ENCODE measurements at places on chromosomes 4 and X.

- DNase-seq: no peak
Observed at GRCh38 chrX:10631416-10632145, 11.2 kb upstream of the MID1 start.

- DNase-seq: no peak
Observed at GRCh38 chr4:38075370-38076152, 115.4 kb downstream of the PTTG2 start.

DNA sequence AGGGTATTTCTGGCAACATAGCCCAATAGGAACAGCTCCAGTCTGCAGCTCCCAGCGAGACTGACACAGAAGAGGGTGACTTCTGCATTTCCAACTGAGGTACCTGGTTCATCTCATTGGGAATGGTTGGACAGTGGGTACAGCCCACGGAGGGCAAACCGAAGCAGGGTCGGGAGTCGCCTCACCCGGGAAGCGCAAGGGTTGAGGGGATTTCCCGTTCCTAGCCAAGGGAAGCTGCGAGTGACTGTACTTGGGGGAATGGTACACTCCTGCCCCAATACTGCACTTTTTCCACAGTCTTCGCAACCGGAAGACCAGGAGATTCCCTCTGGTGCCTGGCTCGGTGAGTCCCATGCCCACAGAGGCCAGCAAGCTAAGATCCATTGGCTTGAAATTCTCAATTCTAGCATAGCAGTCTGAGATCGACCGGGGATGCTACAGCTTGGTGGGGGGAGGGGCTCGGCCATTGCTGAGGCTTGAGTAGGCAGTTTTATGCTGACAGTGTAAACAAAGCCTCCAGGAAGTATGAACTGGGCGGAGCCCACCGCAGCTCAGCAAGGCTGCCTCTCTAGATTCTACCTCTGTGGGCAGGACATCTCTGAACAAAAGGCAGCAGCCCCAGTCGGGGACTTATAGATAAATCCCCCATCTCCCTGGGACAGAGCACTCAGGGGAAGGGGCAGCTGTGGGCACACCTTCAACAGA is 14.0 kb upstream of the ADAD1 start:
- no peak for DNase-seq

DNA sequence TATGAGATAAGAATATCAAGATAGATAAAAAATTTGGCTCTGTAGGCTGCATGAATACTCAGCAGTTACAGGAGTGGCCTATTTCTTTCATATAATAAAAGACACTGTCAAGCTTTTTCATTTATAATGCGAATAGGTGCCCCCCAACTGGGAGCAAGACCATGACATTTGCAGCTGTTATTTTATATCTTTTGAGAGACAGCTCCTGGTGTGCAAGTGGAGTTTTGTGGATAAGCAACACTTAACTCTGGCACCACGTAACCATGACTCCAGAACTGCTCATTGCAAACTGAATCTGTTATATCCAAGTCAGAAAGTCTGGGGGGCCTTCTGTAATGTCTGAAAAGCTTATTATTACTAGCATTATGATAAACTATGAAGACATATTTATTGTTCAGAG is 1372.4 kb downstream of the C4orf33 start:
- DNase-seq: no peak

- no peak for DNase-seq
Observed at GRCh38 chr4:153713866-153714646, 30.0 kb downstream of the TLR2 start.

- DNase-seq: no peak
Observed at GRCh38 chrX:46823481-46823880, 13.4 kb upstream of the RP2 start.

GRCh38 chr4:10554694-10555093 is 97.5 kb upstream of the ZNF518B start:
- peak; percentile 43 for DNase-seq

DNA sequence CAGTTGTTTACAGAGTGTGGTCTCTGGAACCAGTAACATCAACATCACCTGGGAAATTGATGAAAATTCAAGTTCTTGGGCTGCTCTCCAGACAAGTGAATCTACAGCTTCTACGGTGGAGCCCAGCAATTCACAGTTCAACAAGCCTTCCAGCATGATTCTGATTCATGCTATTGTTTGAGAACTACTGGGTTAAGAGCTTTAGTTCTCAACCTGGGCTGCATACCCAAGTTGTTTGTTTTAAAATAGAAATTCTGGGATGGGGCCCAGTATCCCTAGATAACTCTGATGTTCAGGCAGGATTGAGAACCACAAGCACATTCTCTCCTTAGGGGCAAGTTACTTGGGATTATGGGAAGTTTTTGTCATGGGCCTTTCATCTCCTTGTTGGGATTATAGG is 37.9 kb upstream of the PGK1 start:
- no peak for DNase-seq

GRCh38 chr4:171517883-171518282 is 295.3 kb upstream of the GALNTL6 start:
- DNase-seq: no peak

- DNase-seq: no peak
Observed at GRCh38 chr4:1987721-1988326, 20.9 kb downstream of the NELFA start.

- DNase-seq: no peak
Observed at GRCh38 chr4:71830-72229, 18.7 kb downstream of the ZNF595 start.

DNA sequence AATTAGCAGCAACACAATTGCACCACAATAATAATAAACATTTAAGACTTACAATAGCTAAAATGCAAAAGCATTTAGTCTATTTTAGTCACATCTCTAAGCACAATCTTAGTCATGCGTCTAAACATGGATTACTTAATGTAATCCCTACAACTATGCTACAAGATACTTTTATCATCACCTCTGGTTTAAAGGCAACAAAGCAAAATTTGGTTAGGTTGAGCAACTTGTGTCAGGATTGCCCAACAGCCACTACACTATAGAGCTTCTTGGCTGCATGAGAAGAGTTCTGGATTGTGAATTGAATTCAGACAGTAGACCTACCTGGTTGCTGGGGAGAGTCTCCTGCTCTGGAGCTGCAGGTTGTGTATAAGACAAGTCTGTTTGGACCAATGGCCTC is 146.5 kb upstream of the PUDP start:
- no peak for DNase-seq

DNA sequence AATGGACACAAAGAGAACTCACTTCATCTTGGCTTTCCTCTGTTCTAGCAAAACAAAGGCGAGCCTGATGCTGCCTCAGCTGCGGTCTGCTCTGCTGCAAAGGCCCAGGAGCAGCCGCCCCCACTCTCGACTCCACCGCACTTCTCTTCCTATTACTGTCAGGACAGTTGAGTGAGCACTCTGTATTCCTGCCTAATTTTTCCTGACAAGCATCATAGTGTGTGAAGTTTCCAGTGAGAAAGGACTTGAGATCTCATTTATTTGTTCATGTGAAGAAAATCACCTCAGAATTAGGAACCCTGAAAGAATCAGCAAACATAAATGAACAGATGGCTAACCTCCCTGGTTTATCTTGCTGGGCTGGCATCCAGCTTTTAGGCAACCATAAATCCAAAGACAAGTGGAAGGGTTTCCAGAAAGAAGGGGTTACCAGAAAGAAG is 15.6 kb downstream of the SCARB2 start:
- peak; percentile 28 for DNase-seq

GRCh38 chr4:35771571-35771970 is 472.7 kb downstream of the ARAP2 start:
- DNase-seq: no peak

GRCh38 chrX:76802708-76803107 is 375.2 kb downstream of the MAGEE1 start:
- DNase-seq: no peak

- DNase-seq: no peak
Observed at GRCh38 chr4:3745886-3746656, 20.1 kb upstream of the ADRA2C start.

DNA sequence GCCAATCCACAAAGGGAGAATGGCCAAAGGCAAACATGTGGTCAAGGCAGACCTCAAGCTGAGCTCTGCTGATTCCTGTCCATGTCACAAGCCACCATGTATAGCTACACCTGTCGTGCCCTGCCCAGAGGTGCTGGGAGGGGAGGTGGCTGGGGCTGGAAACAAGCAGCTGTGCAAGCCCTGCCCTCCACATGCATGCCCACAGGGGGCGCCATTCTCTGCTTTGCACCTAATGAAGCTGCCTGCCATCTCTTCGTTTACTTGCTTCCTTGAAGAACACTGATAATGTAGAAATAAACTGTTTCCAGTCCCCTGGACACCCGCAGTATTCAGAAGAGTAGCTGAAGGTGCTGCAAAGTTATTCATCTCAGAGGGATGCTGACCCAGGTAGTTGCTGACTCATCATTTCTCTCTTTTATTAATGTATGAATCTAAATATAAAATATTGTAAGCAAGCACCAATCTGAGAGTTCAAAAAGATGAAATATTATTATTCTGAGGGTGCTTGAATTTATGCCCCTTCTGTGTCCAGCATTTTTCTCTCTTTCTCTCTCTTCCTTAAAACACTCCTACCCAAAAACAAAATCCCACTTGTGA is 278.6 kb downstream of the ADGRA3 start:
- peak; percentile 0 for DNase-seq

GRCh38 chr4:8838961-8839431 is 32.6 kb downstream of the HMX1 start:
- DNase-seq: no peak

DNA sequence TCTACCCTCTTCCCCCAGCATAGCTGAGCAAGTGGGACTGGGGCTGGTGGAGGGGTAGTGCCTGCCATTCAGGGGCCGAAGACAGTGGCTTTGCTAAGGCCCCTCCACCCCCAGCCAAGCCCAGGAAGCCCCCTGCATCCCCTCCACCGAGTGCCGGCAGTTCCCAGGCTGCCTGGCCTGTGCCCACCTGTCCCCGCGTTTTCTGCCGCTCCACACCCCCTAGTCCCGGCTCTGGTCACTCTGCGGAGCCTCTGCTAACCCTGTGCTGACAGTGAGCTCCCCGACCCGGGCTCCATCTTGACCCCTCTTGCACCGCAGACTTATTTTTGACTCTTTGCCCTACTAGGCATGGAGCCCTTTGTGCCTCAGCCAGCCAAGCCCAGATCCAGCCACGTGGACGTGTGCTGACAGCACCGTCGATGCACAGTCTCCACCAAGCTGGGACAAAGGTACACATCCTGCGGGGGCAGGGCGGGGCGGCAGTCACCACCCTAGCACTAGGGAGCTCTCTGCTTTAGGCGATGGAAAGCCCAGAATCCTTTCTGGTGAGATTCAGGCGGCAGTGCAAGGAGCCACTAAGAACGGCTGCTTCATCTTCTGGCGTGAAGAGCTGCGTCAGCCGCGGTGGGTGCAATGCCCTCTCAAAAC is 96.6 kb downstream of the PHKA2 start:
- no peak for DNase-seq

DNA sequence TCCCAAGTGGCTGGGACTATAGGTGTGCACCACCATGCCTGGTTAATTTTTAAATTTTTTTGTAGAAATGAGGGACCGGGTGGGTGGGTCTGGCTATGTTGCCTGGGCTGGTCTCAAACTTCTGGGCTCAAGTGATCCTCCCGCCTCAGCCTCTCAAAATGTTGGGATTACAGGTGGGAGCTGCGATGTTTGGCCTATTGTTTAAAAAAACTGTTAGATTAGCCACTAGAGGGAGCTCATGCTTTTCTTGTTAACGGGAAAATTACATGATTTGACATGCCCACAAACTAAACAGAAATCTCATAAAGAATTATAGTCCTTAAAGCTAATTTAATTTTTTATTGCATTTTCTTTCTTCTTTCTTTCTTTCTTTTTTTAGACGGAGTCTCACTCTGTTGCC is 5.0 kb upstream of the SDAD1 start:
- DNase-seq: peak; percentile 62

- DNase-seq: no peak
Observed at GRCh38 chr4:48341776-48342605, 662 bp downstream of the SLAIN2 start.

DNA sequence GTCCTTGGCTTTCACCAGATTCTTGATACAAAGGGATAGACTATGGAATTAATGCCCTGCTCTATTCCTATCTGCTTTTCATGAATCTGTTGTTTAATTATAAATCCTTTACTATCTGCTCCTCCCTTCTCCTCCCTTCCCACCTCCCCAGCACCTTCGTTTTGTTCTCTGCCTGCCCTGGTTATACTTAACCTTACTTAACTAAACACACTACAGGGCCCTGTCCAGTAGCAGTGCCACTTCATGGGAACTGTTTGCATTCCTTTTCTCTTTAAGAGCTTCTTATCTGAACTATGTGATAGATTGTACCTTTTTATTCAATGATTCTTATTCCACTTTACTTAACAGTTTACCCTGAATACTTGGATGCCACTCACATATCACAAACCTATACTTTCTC is 830 bp downstream of the HOPX start:
- no peak for DNase-seq

- no peak for DNase-seq
Observed at GRCh38 chr4:149095001-149095400, 652.8 kb upstream of the NR3C2 start.

- DNase-seq: no peak
Observed at GRCh38 chrX:41033299-41033698, 51.9 kb upstream of the USP9X start.

Data from NCI-H1930 (cell line).